ENCODE measurements at places on chromosomes 16 and 17.

DNA sequence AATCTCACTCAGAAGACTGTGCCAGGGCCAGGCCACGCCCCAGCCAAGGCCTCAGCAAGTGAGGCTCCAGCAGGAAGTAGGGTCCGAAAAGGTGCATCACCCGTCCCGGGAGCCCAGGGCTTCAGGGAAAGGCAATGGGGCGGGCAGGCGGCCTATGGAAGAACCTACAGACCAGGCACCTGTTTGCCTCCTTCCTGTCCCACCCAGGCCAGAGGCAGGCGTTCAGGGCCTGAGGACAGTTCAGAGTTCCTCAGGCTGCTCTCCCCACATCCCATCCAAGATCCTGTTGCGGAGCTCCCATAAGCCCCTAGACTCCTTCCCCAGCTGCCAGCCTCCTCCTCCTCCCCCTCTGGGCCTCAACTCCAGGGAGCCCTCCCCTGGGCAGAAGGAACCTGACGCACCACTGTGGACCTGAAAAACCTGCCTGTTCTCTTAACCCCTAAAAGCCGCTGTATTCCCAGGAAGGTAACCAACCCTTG lies 2.3 kb downstream of the CLUH start:
- DNase-seq: peak; percentile 74

GRCh38 chr17:7439462-7440112 lies at the start of gene FGF11:
Gene FGF11, plus strand, starts transcription at chr17:7439512. Its CDS starts 109 bp downstream, at chr17:7439621.
- no peak for DNase-seq

- DNase-seq: no peak
These were observed 6.1 kb downstream of the RUNDC3A start for GRCh38 chr17:44314524-44314868.

GRCh38 chr16:12796498-12796897 lies 7.2 kb downstream of the CPPED1 start:
- DNase-seq: no peak

DNA sequence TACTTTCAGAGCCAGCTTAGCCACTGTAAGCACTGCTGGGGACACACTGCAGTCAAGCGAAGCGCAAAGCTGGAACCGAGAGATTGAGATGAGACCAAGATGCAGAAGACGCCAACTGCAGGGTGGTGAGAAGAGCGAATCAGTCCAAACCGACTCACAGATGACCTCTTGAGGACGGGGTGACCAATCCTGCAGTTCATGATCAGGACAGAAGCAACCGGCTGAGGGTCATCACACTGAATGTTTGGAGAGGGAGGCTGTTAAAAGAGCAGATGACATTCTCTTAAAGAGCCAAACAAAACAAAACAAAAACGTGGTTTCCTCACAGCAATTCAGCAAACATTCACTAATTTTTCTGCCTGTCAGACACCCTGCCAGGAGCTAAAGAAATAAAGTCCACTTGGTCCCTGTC lies 8.5 kb downstream of the HASPIN start:
- no peak for DNase-seq

DNA sequence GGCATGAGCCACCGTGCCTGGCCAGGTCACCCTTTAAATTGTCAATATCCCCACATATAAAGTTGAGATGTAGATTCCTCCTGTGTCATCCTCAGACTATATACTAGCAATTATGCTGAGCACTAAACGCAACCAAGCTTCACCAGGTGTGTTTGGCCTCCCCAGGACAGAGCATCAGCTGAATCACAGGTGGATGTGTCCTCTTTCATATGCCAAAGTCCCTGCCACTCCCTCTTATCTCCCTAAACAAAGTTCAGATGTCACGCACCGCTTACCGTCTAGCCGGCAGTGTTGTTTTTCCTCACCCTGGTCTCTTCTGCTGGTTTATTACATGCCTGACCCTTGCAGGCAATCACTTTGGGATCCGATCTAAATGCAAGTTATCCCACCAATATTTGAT lies 43.8 kb upstream of the ARHGAP44 start:
- DNase-seq: no peak

GRCh38 chr16:85839681-85840240 lies 40.3 kb downstream of the COX4I1 start:
- DNase-seq: no peak

GRCh38 chr17:63596856-63597586 lies 3.7 kb upstream of the TACO1 start:
- DNase-seq: no peak

All from Calu3 (cell line).